Calu3 (cell line): ENCODE measurements at places on chromosomes 12 and 14.
A peak's percentile ranks its signal among the peaks of the same experiment; 100 is the strongest.

- no peak for DNase-seq
Measured at GRCh38 chr14:25042362-25043299, 7.3 kb downstream of the STXBP6 start.

DNA sequence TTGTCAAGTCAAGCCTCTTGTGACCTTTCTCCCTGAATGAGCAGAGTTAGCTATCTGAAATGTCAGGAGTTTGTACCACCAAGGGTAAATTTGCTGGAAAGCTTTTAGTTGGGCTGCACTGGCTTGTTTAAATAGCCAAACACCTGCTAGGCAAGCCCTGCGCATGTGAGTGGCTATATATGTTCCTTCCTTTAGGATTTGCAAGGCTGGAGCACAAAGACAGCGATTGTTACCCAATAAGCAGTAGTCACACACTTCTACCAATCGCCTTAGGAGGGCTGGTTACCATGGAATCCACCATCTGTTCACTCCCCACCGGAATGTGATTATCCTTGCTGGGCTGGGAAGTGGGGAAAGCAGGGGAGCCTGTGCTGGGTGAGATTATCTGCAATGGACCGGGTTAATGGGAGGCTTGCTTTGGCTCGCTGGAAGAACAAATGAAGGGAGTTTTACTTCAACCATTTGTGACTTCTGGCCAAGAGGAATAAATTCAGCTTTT is 102.5 kb downstream of the FGD4 start:
- peak; percentile 72 for DNase-seq

DNA sequence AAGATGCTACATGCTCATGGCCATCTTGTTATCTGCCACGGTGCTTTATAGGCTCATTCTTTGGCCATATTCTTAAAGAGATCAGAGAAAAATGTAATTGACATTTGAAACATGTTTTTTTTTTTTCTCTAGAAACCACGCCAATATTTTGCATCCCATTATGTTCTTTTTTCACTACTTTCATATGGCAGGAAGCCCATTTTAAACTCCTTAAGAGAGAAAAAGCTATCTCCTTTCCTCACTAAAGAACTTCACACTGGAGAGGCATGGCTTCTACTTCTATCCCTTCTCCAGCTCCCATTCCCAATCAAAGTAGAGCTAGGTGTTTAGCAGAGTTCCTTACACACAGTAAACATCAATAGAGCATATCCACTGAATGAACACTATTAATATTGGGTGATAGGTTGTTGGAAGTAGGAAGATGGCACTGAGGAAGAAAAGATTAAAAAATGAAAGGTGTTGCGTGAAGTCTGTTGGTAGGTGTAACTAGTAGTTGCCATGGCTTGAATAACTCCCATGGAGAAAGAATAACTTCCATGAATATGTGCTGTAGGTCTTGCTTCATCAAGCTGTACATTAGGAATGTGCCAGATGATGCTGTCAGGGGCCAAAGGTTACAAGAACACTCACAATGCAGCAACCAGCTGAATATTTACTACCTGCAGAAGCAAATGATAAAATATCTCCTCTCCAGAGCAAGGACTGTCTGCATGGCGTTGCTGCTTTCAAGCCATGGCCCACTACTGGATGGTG is 178.8 kb downstream of the STXBP6 start:
- no peak for DNase-seq

- no peak for DNase-seq
Measured at GRCh38 chr12:95304673-95305198, 87.1 kb downstream of the VEZT start.

- peak; percentile 99 for DNase-seq
Measured at GRCh38 chr12:121399391-121400331, at the start of gene RNF34. TSS of gene RNF34 (plus strand) at chr12:121400118. CDS start at chr12:121400213, 95 bp downstream.

- no peak for DNase-seq
Measured at GRCh38 chr12:6218347-6218925, 18.2 kb downstream of the CD9 start.

DNA sequence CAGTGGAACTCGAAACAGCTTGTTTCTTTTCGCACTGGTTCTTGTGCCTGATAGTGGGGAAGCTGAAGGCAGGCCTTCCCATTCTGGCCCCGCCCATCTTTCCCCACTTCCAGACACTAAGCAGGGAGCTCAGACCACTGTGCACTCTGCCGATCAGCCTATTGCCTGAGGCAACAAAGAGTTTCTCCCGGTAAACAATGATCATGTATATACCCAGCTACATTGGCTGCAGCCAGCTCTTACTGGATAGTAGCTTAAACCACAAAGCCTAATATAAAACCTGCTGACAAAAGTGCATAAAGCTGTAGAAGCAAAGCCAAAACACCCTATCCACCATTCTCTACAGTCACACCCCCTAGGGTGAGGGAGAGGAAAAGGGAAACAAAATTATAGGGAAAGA is 24.7 kb upstream of the GLIPR1 start:
- no peak for DNase-seq

DNA sequence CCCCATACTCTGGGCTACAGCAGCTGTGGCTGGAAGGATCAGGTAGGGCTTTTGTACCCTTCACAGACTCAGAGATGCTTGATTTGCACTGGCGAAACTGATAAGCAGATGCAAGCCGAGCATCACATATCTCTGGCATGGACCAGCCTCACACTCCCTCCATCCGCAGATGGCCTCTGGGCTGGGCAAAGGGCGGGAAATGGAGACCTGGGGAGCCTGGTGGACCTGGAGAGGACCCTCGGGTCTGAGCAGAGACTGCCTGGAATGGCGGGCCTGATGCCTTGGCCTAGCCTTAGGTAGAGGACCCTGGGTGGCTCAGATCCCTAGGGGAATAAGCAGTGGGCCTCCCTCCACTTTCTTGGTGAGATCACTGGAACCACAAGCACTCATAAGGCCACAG is 53.2 kb downstream of the GALNT16 start:
- DNase-seq: no peak

DNA sequence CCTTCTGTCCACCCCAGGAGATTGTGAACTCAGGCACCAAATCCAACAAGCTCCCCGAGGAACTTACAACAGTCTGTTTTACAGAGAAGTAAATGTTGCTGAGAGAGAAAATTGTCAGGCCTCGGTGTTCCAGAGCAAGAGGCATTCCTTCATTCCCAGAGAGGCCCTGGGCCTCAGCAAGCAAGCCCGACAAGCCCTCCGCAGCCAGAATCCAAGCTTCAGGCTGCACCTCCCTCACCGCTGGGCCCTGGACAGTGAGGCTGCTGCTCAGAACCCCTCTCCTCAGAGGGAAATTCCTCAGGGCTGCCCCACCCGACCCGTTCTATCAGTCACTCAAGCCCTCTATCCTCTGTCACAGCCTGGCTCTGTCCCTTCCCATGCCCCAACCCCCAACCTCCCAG is 56.4 kb downstream of the ZFP36L1 start:
- no peak for DNase-seq

- peak; percentile 6 for DNase-seq
Measured at GRCh38 chr12:53299101-53299453, 418 bp upstream of the MYG1 start.

- DNase-seq: no peak
Measured at GRCh38 chr14:68166731-68167382, 347.3 kb downstream of the RAD51B start.

DNA sequence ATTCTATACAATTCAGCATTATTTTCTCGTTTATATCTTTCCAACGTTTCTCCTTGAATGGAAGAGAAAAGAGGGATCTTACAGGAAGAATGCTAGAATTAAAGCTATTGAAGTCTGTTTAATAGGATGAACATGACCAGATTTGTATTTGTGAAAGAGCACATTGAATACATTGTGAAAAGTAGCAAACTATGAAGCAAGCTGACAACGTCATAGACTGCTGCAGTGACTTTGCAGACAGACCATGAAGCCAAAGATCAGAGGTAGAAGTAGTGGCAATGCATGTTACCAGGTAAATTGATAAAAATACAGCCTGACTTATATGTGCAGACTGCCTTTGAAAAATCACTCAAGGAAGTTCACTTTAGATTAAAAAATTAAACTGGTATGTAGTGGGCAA is 146.1 kb downstream of the RASSF9 start:
- no peak for DNase-seq

GRCh38 chr12:111386885-111387284 is 18.0 kb upstream of the PHETA1 start:
- no peak for DNase-seq

DNA sequence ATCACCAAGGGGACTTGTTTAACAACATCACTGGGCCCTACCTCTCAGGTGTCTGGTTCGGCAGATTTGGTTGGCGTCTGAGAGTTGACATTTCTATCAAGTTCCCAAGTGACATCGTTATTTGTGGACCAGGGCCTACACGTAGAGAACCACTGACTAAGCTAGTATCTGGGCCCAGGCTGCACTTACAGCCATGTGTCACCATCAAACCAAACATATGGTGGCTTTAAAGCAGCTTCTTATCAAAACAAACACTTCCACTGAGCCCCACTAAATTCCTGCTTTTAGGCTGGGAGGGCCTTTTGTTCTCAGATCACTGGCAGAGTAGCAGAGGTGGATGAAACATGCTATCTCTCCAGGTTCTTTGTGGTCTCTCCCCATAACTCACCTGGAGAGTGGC is 220.5 kb downstream of the PELI2 start:
- no peak for DNase-seq

GRCh38 chr14:55976219-55976618 is 142.0 kb upstream of the PELI2 start:
- DNase-seq: peak; percentile 57

GRCh38 chr14:40903709-40904108 is 703.0 kb upstream of the LRFN5 start:
- no peak for DNase-seq
